ENCODE measurements at places on chromosomes 16 and 17.

- no peak for DNase-seq
Observed at GRCh38 chr17:68595496-68595895, 5.7 kb downstream of the FAM20A start.

DNA sequence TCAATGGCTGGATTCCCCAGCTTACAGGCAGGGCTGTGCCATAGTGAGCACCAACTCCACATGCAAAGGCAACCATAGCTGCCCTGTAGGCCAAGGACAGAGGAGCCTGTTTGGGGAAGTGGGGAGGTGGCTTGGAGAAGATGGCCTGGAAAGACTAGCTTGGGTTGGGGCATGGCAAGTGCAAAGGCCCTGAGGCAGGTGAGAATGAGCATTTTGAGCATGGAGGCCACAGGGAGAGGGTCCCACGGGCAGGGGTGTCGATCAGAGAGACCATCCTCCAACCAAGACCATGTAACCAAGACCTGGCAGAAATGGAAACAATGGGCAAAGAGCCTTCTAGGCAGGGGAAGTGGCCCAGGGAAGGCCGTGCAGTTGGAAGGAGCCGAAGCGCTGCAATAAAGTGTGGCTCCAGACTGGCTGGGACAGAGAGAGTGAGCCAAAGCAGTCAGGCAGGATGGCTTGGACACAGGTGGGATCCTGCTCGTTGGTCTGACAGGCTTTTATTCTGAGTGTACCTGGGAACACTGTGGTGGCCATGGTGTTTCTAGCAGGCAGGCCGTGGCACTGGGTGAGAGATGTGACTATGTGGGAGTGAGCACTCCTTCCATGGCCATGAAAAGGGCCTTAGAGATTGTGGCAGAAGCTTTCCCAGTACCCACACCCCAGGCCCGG is 24.8 kb upstream of the MPRIP start:
- no peak for DNase-seq

GRCh38 chr17:47704116-47704515 is 10.2 kb downstream of the TBKBP1 start:
- DNase-seq: no peak

- DNase-seq: no peak
Observed at GRCh38 chr17:76497979-76498875, 3.0 kb downstream of the RHBDF2 start.

GRCh38 chr16:2526135-2526534 is 5.1 kb downstream of the CEMP1 start:
- DNase-seq: no peak

- no peak for DNase-seq
Observed at GRCh38 chr17:46785696-46786095, 32.8 kb downstream of the WNT3 start.

DNA sequence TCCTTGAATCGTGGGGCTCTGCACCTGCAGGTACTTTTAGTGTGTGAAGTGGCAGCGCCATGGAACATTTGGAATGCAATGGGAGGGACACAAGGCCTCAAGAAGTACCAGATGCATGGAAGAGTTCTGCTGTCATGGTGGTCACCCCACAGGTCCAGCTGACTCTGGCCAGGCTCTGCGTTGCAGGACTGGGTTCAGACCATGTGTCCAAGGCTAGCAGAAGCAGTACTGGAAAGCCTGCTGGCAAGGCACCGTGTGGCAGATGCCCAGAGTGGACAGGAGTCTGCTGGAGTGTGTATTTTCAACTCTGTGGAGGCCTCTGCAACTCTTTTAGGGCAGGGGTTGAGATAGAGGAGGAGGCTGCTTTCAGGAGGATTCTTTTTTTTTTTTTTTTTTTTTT is 2.1 kb downstream of the PIPOX start:
- DNase-seq: no peak

GRCh38 chr17:51730303-51731050 is 428.0 kb downstream of the CA10 start:
- no peak for DNase-seq

DNA sequence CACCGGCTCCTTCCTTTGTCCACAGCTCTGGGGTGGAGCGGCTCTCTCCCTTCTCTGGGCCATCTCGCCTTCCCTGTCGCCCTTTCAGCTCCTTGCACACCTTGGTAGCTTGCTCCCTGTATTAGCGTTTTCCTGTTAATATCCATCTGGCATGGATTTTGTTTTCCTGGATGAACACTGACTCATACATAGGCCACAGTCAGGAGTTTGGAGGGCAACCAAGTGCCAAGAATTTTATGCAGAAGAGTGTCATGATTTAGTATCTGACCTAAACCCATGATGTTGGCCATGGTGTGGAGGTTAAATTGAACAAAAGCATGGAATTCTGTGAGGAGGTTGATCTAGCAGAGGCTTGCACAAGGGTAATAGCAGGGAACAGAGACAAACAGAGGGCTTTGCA is 180.9 kb downstream of the AIPL1 start:
- DNase-seq: no peak

DNA sequence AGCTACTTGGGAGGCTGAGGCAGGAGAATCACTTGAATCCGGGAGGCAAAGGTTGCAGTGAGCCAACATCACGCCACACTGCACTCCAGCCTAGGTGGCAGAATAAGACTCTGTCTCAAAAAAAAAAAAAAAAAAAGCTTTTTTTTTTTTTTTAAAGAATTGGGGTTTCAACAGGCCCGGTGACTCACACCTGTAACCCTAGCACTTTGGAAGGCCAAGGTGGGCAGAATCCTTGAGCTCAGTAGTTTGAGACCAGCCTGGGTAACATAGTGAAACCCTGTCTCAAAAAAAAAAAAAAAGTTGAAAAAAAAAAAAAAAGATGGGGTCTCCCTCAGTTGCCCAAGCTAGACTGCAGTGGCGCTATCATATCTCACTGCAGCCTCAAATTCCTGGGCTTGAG is 6.6 kb upstream of the HEXIM2 start:
- DNase-seq: no peak

- no peak for DNase-seq
Observed at GRCh38 chr16:89361751-89362539, 128.4 kb downstream of the ANKRD11 start.

GRCh38 chr16:80250381-80250780 is 290.4 kb upstream of the DYNLRB2 start:
- no peak for DNase-seq

DNA sequence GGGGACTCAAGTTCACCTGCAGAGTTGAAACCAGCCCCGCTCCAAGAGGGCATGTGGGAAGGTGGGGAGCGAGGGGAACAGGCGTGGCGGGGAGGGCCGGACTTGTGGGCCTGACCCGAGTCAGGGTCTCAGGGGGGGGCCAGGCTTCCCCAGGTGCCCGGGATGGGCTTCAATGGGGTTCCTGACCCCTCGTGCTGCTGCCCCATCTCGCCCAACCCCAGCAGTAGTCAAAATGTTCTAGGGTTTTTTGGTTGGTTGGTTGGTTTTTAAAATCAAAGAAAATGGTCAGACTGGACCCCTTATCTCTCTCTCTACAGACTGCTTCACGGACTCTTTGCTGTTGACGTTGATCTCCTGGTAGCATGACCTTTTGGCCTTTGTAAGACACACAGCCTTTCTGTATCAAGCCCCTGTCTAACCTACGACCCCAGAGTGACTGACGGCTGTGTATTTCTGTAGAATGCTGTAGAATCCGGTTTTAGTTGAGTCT is 69.5 kb downstream of the AMFR start:
- DNase-seq: no peak

GRCh38 chr16:71460941-71461340 is 1.1 kb downstream of the ZNF23 start:
- no peak for DNase-seq

- no peak for DNase-seq
Observed at GRCh38 chr17:57420734-57421717, 164.7 kb downstream of the MSI2 start.

- no peak for DNase-seq
Observed at GRCh38 chr16:85539084-85539483, 74.0 kb upstream of the GSE1 start.

GRCh38 chr16:30557707-30557956 is 542 bp downstream of the ZNF764 start:
- no peak for DNase-seq

- no peak for DNase-seq
Observed at GRCh38 chr16:25097276-25097975, 14.1 kb upstream of the LCMT1 start.

DNA sequence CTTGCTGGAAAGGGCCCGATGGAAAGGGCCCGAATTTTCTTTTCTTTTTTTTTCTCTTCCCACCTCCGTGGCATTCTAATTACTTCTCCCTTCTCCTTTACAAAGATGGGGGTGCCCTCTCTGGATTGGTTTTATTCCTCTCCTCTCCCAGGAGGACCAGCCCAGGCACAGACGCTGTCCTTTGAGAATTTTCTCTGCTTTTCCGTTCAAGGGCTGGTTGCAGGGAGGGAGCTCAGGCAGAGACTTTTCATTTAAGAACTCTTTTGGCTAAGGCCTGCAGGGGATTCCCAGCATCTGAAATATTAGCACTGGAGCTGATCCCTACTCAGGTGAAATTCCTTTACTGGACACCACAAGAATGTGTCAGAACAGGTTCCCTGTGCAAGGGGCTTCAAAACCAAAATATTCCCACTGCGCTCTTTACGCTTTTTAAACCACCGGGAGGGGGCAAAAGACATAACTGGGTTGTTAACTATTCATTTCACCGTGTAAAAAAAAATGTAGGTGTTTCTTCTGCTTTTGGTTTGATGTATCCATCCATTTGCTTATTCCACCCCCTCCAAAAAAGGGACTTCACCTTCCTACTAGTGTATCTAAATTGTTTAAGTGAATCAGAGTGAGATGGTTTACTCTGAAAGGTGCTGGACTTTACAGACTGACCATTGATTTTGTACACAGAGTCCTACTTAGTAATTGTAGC is 1.4 kb downstream of the NFAT5 start:
- DNase-seq: no peak

- DNase-seq: no peak
Observed at GRCh38 chr16:48188449-48189102, 32.8 kb upstream of the ABCC12 start.

DNA sequence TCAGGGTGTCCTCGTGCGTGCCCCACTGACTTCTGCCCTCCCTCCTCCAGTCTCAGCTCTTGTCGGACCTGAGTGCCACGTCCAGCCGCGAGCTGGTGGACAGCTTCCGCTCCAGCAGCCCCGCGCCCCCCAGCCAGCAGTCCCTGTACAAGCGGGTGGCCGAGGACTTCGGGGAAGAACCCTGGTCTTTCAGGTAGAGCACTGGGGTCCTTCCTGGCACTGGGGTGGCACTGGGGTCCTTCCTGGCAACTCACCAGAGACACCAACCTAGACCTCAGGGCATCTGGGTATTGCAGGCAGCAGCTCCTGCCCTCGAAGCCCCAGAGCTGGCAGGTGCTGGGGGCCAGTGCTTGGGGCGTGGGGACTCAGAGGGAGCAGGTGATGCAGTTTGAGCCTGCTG is 25.0 kb downstream of the SGSH start:
- DNase-seq: no peak

GRCh38 chr16:4245077-4245791 is 3.4 kb upstream of the SRL start:
- DNase-seq: no peak

DNA sequence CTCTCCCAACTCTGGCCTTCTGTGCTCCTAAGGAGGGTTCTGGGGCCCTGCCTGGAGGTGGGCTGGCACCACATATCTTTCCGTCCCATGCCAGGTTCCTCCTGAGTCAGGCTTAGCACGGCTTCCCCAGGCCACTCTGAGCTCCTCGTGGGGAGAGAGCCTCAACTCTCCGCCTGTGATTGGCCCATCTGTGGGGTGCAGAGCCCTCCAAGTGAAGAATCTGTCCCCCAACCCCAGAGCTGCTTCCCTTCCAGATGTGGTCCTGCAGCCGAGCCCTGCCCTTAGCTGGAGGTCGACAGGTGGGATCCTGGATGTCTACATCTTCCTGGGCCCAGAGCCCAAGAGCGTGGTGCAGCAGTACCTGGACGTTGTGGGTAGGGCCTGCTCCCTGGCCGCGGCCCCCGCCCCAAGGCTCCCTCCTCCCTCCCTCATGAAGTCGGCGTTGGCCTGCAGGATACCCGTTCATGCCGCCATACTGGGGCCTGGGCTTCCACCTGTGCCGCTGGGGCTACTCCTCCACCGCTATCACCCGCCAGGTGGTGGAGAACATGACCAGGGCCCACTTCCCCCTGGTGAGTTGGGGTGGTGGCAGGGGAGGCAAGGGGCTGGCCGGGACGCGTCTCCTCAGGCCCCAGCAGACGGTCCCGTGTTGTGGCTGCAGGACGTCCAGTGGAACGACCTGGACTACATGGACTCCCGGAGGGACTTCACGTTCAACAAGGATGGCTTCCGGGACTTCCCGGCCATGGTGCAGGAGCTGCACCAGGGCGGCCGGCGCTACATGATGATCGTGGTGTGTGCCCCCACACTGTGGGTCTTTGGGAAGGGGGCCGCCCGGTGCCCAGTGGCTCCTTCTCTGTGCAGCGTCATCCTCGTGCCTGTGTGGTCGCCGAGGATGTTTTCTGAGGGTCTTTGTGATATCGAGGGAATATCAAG is 6.9 kb downstream of the GAA start:
- no peak for DNase-seq

GRCh38 chr17:43025766-43026537 is 921 bp downstream of the RND2 start:
- no peak for DNase-seq

DNA sequence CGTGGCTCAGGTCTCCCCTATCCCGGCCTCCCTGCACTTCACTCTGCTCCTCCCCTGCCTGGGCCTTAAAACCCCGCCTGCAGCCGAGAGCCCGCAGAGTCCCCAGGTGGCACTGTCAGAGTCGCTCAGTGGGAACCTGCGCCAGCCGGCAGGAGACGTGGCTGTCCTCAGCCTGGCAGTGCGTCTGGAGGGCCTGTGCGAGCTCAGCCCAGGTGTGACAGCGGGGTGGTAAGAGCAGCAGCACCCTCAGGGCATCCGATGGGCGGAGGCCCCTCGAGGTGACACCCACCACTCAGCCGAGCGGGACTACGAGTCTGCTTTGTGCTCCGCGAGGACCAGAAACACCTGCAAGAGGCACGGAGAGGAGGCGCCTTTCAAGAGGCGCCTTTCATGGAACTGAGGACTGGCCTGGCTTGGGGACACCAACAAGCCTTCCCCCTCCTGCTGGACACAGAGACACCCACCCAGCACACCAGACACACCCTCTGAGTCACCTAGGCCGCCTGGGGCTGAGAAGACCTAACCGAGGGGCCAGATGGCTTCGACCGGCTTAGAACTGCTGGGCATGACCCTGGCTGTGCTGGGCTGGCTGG is at the start of gene CLDN9:
TSS of gene CLDN9 (plus strand) at position 96 of the 593 bp plus-strand sequence. CDS start at position 536, 440 bp downstream.
- DNase-seq: no peak

- no peak for DNase-seq
Observed at GRCh38 chr17:1001640-1002411, 4.9 kb downstream of the TIMM22 start.

All from SK-N-MC (cell line).